ENCODE measurements at places on chromosomes 13 and 19.

GRCh38 chr19:12996406-12997094 is 1.3 kb downstream of the NFIX start:
- DNase-seq: no peak

DNA sequence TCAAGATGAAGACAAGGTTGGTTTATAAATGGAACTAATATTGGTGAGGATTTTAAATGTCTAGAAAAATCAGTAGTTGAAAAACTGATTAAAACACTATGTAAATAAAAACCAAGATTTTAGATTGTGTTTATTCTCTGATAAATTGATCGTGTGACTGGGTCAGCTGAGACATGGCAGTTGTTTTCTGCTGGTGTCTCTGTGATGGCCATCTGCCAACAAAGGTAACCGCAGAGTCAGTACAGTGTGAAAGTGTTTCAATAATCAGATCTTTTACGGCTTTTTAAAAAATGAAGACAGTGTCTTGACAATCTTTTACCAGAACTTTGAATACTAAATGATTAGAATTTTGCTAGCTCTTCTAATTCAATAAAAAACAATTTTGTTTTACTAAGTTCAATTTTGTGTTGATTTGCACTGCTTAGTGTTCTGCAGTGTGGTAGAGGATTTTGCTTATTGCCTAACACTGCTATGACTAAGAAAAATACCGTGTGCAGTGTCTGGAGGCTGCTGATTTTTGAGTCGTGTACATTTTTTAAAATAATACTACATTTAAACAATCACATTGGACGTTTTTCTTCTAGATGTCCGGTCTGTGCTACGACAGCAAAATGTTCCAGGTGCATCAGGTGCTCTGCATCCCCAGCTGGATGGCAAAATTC is 32.7 kb upstream of the GPR183 start:
- no peak for DNase-seq

DNA sequence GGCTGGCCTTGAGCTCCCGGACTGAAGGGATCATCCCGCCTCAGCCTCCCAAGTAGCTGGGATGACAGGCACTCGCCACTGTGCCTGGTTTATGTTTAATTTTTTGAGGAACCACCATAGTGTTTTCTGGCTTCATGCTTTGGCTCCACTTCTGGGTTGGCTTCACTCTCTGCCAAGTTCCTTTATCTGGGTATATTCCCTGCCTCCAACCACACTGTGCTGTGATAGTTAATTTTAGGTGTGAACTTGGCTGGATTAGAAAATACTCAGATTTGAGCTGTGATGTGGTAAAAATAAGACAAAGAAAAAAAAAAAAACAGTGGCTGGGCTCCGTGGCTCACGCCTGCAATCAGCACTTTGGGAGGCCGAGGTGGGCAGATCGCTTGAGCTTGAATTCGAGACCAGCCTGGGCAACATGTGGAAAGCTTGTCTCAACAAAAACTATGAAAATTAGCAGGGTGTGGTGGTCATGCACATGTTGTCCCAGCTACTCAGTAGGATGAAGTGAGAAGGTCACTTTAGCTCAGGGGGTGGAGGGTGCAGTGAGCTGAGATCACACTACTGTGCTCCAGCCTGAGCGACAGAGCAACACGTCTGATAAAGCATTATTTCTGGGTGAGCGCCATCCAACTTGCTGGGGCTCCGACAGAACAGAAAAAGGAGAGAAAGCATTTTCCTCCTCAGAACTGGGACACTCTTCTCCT is 7.5 kb upstream of the ILF3 start:
- DNase-seq: no peak

- no peak for DNase-seq
These were observed 9.0 kb downstream of the ABHD8 start for GRCh38 chr19:17294051-17294891.

- peak; percentile 24 for DNase-seq
These were observed at the start of gene ARL11 for GRCh38 chr13:49627831-49628652. Gene ARL11 (plus strand): TSS chr13:49628507. CDS start chr13:49630448, 1,941 bp downstream.

- DNase-seq: no peak
These were observed 55.1 kb upstream of the C1QTNF9 start for GRCh38 chr13:24254146-24254841.

DNA sequence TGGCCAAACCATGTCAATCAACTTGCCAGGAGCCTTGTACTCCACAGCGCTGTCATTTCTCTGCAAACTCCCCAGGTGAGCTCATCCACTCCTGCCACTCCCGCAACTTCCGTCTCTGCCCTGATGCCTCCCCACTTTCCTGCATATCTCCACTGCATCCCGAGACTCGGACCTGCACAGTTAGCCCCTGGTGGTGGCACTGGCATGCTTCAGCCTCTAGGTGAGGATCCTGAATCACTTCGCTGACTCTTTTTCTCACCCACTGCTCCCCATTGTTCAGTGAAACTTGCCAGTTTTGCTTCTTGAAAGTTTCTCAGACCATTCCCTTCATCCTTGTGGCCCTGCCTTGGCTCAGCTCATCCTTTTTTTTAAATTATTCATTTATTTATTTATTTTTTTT is 3.4 kb upstream of the CTU1 start:
- no peak for DNase-seq

DNA sequence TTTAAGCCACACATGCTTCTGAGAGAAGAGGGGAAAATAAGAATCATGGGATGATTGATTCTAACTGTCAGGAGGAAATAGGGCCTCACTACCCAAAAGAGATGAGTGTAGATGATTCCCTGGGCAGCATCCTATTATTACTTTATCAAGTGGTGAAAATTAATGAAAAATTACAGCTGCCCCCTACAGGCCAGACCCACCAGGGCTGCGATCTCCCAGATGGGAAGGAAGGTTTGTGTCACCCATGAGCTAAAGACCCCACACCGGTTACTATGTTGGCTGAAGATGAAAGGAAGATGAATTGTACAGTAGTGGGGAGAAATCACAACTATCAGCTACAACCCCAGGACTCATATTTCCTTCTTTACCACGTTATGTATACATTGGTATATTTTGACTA is 49.5 kb downstream of the RFC3 start:
- DNase-seq: no peak

DNA sequence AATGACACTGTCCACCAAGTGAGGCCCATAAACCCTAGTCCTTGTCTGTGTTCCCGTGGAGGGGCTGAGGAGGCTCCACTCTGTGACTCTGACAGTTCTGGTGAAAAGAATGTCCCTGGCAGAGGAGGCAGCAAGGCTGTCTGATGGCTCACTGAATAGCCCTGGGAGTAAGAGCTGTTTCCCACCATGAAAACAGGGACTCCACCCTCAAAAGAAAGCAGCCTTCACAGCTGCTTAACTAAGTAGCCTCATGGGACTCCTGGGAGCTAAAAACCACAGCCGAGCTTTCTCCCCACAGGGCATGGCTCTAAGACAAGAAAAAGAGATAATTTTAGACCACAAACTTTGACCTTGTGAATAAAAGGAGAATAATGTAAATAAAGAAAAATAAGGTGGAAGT is 135.1 kb upstream of the FRY start:
- peak; percentile 29 for DNase-seq

DNA sequence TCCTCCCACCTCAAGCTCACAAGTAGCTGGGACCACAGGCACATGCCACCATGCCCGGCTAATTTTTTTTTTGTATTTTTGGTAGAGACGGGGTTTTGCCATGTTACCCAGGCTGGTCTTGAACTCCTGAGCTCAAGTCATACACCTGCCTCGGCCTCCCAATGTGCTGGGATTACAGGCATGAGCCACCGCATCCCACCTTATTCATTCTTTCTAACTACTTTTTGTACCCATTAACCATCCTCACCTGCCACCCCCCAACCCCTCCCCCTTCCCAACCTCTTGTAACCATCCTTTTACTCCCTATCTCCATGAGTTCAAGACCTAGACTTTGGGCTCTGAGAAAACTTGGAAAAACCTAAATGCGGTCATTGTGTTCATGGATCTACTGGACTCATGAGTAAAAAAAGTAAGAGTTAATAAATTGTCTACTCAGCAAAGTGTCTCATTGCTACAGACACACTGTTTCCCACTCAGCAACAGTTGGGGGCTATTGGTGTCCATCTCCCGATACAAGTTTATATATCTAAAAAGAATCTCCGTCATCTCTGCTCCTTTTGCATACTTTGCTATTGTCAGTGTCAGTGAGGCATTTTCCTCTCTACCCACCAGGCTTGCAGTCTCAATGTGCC is 44.1 kb upstream of the MEDAG start:
- DNase-seq: no peak

- DNase-seq: no peak
These were observed at the start of gene FPR1 for GRCh38 chr19:51751655-51752054. Gene FPR1 (minus strand): TSS chr19:51751878. CDS start chr19:51746994, 4,884 bp downstream.

DNA sequence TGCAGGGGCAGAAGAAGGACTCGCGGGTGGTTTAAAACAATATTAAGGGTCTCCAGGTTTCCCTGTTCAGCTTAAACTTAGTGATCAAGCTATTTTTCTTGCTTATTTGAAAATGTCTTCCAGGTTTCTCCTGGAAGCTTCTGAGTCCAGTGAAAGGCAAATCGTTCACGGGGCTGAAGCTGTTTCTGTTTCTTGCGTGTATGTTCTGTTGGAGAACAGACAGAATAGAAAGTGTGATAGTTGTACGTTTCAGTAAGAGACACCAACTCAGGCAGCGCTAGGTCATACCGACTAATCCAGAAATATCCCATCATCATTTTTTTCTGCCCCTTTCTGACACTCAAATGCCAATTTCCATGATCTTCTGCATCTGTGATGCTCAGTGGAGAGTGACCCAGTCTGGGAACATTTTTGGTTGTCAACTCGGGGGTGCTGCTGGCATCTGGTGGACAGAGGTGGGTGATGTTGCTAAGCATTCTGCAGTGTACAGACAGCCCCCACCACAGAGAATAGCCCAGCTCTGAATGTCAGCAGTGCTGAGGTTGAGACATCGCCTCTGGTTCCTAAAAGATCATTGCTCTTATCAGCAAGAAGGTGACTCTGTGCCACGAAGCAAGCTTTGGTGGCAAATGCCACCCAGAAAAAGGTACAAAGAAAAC is 4.3 kb downstream of the KLF2 start:
- DNase-seq: peak; percentile 14

- peak; percentile 17 for DNase-seq
These were observed 586.9 kb upstream of the KLHL1 start for GRCh38 chr13:70694996-70695715.

GRCh38 chr13:106284358-106284757 is 251.1 kb downstream of the EFNB2 start:
- DNase-seq: no peak

DNA sequence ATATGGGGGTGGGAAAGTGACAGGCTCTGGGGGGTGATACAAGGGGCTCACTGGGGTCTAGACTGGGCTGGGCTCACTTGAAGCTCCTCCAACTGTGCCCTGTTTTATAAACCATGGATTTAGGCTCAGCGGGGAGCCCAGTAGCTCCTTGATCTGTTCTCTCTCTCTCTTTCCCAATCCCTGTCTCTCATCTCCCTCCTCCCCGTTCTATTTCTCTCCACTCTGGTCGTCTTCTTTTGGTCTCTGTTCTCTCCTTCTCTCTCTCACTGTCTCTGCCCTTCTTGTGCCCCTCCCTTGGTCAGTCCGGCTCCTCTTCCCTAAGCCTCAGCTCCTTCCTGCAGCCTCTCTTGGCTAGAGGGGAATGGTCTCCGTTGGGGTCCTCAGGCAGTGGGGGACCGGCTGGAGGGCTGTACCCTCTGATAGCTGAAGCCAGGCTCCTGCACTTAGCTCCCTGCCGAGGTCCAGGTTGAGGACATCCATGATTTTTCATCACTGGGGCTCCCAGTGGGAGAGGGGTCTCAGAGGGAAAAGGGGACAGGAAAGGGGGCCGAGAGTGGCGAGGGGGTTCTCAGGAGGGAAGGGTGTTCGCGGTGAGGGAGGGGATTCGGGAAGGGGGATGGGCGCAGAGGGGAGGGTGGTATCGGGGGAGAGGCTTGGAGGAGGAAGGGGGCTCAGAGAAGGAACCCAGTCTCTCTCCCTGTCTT is 8.5 kb downstream of the UNC13A start:
- peak; percentile 18 for DNase-seq

DNA sequence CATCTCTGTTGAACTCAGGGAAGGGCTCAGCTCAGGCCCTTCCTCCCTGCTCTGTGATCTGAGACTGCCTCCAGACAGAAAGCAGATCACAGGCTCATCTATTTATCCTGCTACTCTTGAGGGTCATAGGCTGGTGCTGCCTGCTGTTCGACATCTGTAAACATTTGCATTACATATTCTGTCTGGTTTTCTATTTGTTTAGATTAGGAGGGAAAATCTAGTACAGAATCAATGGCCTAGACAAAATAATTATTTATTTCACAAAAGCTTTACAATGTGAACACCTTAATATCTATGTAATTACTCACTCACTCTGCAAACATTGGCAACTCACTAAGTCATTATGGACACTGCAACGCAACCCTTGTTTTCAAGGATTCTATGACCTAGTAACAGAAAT is 43.0 kb downstream of the CEP89 start:
- DNase-seq: no peak

- DNase-seq: no peak
These were observed 13.8 kb upstream of the ZBTB7A start for GRCh38 chr19:4080473-4080872.

GRCh38 chr13:47251771-47252170 is 354.9 kb upstream of the HTR2A start:
- DNase-seq: no peak

- DNase-seq: peak; percentile 79
These were observed at the start of gene NTF4 for GRCh38 chr19:49064768-49065611. Gene NTF4 (minus strand): TSS chr19:49064818. CDS start chr19:49061997, 2,821 bp downstream.

DNA sequence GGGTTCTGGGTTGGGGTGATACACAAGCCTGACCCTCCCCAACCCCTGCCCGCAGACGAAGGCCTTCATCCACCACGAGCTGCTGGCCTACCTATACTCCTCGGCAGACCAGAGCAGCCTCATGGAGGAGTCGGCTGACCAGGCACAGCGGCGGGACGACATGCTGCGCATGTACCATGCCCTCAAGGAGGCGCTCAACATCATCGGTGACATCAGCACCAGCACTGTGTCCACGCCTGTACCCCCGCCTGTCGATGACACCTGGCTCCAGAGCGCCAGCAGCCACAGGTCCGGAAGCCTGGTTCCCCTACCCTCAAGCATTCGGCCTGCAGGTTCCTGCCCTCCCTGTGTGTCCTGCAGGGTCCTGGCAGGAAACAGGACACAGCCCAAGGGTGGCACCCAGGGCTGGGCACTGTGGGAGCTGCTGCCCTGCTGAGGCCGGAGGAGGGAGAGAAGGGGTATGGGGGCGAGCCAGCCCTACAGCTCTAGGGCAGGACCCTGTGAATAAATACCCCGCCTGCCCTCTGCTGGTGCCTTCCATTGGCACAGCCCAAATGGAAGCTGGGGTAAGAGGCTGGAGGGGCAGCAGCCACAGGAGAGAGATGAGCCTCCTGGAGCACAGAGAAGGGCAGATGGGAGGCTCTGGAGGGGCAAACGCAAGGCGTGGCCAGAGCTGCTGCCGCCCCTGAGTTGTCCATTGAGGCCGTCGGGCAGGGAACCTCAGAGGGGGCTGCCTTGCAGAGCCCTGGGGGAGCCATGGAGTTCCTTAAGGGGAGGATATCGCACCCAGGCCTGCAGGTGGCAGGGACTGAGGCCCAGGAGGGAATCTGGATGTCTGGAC is 6.8 kb downstream of the TMED1 start:
- no peak for DNase-seq

- DNase-seq: no peak
These were observed 437.5 kb downstream of the FGF9 start for GRCh38 chr13:22108283-22108942.

Measured in eye (tissue), 1 donor.